ENCODE measurements at places on chromosomes 5 and 9.

DNA sequence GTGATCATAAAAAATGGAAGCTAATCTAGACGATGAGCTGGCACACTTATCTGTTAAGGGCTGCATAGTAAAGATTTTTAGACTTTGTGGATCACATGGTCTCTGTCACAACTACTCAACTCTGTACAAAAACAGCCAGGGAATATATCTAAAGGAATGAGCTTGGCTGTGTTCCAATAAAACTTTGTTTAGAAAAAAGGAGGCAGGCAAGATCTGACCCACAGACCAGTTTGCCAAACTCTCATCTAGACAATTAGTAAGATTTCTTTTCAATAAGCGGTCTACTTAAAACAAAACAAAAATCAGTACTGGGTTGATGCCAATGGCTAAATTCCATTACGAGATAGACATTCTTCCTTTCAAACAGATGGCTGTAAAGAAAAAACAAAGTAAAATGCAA, 53.0 kb upstream of the RETREG1 start:
- no peak for DNase-seq

GRCh38 chr9:72576087-72576486, 54.7 kb downstream of the TMC1 start:
- no peak for DNase-seq

GRCh38 chr9:38232895-38233294, 159.6 kb upstream of the ALDH1B1 start:
- DNase-seq, result no peak

DNA sequence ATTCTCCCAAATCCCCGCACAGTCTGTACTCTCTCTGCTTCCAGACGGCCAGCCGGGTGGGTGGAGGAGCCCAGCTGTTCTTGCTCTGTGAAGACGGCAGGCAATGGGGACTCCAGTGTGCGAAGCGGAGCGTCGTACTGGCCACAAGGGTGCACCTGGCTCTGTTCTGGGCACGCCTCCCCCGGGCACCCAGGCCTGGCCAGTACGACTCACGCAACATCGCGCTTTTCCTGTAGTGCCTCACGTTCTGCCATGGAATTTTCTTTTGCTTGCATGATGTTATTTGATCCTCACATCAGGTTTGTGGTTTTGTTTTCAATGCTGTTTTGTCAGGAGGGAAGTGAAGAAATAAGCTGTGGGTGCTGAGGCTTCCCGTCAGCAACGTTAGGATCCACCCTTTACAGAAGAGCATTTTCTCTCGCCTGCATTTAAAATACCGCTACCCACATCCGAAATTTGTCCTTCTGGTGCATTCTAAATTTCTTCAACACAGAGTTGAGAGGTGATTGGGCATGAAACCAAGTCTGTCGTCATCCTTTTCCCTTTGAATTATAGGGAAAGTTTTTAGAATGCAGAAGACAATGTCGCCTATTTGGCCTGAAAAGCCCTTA, 311.7 kb downstream of the TRIM36 start:
- DNase-seq, result peak; percentile 56

- DNase-seq, result no peak
Observed at GRCh38 chr9:81829195-81829882, 98.9 kb upstream of the SPATA31D4 start.

DNA sequence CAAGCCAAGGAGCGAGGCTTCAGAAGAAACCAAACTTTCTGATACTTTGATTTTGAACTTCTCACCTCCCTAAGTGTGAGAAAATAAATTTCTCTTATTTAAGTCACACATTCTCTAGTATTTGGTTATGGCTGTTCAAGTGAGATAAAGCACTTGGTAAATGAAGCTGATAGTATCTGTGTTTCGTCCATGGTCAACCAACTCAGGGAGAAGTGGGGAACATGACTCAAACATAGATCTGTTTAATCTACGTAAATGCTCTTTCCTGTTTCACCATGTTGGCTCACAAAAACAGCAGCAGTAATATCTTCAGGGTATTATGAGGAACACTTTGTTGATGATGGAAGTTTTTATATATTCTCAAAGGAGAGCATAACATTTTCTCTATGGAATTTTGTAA, 2167.2 kb upstream of the C9orf72 start:
- DNase-seq, result no peak

GRCh38 chr5:9192266-9192665, 353.6 kb downstream of the SEMA5A start:
- no peak for DNase-seq

DNA sequence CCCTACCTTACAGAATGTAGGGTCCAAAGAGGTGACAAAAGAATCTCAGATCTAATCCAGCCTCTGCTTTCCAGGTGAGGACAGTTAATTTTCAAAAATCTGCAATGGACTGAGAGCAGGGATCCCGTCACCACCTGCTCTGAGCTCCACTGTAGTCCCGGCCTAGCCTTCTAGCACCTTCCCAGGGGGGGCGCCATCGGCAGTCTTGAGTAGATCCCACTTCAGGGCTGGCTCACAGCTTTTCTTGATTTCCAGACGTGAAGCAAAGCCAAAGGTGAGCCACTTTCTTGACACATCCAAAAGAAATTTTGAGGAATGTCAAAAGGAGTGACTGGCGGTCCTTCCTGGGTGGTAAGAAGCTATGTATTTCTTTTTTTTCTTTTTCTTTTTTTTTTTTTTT, 114.1 kb downstream of the SYK start:
- peak; percentile 74 for DNase-seq

- no peak for DNase-seq
Observed at GRCh38 chr5:108524564-108524963, 142.7 kb upstream of the FBXL17 start.

Data from NCI-H524 (cell line).